Sciatic nerve (tissue), 2 donors: ENCODE measurements at places on chromosomes 7 and 10. TPM values are rescaled to one million over a fixed set of nuclear protein-coding genes. Genes with fewer than 3 reads are reported as not detected.

- DNase-seq, result no peak
These were observed 176.2 kb upstream of the RNF32 start for GRCh38 chr7:156464339-156464738.

DNA sequence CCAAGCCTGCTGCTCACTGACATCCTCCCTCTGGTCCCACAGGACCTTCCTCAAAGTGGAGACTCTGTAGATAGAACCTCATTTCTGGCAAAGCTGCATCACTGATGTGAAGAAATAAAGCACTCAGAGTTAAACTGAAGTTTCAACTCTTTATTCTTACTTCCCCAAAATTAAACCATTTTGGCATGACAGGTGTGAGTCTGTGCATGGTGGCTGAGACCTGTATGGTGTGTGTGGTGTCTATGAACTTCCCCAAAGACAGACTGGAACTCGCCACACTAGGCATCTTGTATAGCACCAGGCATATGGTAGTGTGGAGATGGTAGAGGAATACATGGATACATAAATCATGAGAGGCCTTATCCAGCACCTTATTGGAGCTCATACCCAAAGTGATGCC is 6.6 kb upstream of the WDFY4 start:
- no peak for DNase-seq

GRCh38 chr7:156128496-156128895 is 316.2 kb upstream of the SHH start:
- no peak for DNase-seq

GRCh38 chr10:116208956-116209567 is 63.9 kb downstream of the GFRA1 start:
- no peak for DNase-seq

GRCh38 chr10:84398696-84399095 is 70.3 kb downstream of the CCSER2 start:
- no peak for DNase-seq

- DNase-seq, result no peak
These were observed 23.0 kb upstream of the GPR146 start for GRCh38 chr7:1021366-1021765.

DNA sequence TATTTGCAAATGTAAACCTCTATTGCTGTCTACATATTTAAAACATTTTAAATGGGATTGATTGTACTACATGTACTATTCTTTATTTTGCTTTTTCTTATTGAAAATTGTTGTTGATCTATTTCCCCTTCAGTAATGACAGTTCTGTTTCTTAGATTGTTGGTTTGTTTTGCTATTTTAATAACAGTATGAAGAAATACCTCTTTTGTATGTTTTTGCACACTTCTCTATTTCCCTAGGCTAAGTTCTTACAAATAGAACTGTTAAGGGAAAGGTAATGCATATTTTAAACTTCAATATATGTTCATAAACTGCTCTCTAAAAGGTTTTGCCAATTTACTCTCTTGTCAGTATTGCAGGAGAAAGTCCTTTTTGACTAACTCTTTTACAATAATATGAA is 195.0 kb upstream of the PRPS1L1 start:
- DNase-seq, result no peak

DNA sequence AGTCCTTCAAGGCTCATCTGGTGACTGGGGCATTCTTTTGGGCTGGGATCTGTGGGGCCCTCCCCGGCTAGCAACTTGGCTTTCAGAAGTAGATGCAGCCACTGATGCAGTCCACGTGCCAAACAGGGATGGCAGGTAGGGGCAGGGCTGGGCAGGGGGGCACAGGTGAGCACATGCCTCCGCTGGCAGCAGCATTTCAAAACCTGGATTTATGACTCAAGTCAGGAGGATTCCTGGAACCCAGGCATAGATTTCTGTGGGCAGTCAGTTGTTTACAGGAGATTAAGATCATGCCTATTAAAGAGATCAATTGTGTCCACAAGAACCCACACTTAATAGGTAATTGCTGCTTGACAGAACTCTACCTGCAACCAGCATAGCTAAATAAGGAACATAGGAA is 839 bp upstream of the HABP2 start:
- no peak for DNase-seq

DNA sequence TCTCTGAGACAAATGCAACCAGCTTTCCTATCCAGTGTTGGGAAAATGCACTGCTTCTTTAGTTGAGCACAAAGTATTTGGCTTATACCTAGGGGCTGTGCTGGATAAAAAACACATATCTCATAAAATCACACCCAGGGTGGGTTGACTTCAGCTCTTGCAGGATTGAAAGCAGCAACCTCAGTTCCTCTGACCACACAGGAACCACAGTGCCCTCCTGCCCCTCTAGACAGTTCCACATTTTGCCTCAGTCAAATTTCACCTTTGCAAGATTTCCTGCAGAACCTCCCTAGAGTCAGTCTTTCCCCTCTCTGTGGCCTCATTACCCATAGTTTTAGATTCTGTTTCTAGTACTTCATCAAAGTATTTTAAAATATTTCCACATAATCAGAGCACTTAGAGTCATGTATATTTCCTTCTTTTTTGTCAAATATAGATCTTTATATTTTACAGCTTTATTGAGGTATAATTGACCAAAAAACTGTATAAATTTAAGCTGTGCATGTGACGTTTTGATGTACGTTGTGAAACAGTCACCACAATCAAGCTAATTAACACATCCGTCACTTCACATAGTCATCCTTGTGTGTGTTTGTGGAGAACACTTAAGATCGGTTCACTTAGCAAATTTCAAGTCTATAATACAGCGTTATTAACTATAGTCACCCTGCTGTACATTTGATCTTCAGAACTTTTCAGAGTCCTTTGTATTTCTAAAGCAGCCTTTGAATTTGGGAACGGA is 37.0 kb upstream of the EGR2 start:
- DNase-seq, result no peak

DNA sequence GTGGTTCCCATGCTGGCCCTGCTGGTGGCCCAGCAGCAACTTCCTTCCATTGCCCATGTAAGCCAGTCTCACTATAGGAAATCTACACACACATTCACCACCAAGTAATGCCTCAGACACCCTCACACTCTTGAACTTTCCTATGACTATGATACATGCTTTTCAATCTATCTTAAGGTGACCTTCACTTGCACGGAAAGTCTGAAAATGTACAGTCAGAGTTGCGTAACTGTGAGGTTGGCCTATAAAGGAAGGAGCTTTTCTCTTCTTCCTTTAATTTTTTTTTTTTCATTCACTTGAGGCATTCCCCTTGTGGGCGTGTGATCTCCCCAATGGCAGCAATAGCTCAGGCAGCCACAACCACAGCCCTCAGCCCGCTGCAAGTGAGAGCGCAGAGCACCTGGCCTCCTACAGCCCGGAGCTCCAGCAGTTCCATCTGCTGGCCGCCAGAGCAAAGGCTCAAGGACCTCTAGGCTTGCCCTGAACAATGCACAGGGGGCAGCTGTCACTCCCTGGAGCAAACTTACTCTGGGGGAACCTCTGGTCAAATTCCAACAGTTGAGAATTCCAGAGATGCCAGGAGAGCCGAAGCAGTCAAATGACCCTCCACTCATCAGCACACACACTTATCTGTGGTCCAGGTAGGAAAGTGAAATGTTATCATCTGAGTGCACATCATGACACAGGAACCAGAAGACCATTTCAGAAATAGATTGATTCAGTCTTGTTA is 123.1 kb upstream of the ADO start:
- no peak for DNase-seq

DNA sequence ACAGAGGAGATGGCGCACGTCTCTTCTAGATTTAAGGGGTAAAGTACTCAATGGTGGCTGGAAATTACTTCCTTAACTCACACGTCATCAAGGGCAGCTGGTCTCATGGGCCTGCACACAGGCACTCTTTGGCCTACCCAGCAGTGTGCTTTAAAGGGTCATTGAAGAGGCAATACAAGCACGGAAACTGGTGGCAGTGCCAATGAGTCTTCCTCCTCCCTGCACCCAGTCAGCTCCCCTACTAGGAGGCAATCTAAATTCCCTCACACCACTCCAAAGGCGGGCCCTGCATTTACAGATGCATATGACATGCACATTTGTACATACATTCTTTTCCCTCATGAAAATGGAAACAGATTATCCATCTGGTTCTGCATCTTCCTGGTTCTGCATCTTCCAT is 47.4 kb downstream of the PPIF start:
- DNase-seq, result peak; percentile 42

DNA sequence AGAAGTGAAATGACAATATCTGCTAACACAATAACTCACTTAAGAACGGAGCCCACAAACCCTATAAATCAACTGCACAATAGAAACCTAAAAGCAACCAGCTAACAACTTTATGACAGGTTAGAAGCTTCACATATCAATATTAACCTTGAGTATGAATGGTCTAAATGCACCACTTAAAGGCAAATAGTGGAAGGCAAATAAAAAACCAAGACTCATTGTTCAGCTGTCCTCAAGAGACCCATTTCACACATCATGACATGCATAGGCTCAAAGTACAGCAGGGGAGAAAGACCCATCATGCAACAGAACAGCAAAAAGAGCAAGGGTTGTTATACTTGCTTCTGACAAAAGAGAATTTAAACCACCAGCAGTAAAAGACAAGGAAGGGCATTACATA is 46.8 kb downstream of the CDC14C start:
- no peak for DNase-seq

GRCh38 chr10:102286216-102286615 is 40.9 kb downstream of the GBF1 start:
- no peak for DNase-seq

GRCh38 chr10:62652114-62652513 is 152.4 kb upstream of the ADO start:
- no peak for DNase-seq

DNA sequence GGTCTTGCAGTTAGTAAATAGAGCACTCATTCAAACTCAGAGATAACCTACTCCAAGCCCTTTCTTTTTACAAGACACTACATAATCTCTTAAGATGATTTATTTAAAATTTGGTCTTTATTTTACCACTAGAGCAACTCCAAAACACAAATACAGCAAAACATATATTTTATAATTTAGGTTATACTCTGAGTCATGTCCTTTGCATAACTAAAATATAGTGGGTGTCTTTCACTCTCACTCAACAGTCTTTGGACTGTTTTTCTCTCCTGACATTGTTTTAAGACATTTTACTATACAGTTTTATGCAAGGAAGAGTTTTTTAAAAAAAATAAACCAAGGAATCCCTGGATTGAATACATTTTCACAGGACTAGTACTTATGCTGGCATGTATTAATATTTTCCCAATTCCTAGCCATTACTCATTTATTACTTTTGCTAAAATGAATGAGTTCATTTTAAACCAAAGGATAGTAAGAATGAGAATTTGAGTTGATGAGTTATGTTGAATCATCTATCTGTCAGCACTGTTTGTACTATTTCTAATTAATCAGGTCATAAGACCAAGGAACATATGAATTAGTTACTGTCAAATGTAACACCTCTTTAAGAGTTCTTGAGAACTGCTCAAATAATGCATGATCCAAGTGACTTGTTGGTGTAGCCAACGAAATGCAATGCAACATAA is 303.1 kb upstream of the FZD1 start:
- no peak for DNase-seq

The GLI3 gene
- total RNA-seq, result 33.8 TPM

The GPR26 gene
- not detected for total RNA-seq

The SSC4D gene
- 0.58 TPM for total RNA-seq

The CLRN3 gene
- total RNA-seq, result not detected

The CUZD1 gene
- 0.80 TPM for total RNA-seq

The FAM237B gene
- not detected for total RNA-seq

The BAIAP2L1 gene
- total RNA-seq, result 5.1 TPM
